ENCODE measurements at places on chromosomes 5 and 9.

DNA sequence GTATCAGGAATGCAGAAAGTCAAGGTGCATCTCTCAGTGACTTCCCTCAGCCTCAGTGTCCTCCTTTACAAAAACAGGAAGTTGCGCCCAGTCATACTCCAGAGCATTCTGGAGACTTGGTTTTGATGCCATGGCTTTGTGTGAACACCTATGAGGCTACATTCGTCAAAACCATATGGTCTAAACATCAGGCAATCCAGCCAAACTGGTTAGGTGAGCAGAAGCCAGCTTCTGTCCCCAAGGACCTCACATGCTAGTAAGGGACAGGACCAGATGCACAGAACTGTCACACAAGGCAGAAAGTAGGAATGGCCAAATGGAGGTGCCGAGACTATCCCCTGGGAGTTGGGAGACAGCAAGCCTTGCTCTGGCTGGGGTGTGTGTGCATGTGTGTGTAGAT lies 217.2 kb downstream of the MELK start:
- peak; percentile 8 for DNase-seq

DNA sequence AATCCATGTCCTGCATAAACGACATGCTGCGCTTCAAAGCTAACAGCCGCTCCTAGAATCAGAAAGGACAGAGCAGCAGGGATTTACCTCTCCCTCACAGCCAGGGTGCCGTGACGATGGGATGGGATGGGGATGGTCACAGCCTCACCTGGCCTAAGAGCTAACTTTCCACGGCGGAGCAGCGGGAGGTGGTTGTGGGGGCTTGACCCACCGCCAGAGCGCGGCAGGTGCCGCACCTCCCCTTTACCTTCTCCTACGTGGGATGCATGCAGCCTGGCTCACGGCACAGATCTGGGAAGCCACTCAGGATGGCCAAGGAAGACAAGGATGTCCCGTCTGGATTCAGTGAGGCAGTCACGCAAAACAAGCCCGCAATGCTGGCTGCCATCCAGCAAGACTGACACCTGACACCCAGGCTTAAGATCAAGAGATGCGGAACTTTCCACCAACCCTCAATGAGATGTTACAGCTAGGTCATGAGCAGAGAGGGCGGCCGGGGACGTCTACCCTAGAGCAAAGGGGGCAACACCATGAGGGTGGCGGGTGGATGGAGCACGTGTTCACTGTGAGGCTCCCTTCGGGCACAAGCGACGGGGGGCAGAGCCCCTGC lies 5.8 kb downstream of the BRD9 start:
- DNase-seq = no peak

- DNase-seq = no peak
Measured at GRCh38 chr9:105273731-105274130, 29.3 kb downstream of the SLC44A1 start.

DNA sequence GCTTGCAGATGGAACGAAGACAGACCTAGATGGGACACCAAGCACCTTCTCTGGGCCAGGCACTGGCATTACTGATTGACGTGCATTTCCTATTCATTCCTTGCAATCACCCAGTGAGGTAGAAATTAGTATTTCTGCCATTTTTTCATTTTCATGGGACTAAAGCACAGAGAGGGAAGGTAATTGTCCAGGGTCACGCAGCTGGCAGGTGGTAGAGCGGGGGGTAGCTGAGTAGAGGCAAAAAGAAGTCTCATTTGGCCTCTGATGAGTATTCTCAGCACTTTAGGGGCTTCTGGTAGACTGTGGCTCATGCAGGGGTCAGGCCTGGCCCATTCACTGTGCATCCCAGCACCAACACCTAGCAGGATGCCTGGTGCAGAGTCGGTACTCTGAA lies 19.5 kb upstream of the DUSP1 start:
- DNase-seq = no peak

DNA sequence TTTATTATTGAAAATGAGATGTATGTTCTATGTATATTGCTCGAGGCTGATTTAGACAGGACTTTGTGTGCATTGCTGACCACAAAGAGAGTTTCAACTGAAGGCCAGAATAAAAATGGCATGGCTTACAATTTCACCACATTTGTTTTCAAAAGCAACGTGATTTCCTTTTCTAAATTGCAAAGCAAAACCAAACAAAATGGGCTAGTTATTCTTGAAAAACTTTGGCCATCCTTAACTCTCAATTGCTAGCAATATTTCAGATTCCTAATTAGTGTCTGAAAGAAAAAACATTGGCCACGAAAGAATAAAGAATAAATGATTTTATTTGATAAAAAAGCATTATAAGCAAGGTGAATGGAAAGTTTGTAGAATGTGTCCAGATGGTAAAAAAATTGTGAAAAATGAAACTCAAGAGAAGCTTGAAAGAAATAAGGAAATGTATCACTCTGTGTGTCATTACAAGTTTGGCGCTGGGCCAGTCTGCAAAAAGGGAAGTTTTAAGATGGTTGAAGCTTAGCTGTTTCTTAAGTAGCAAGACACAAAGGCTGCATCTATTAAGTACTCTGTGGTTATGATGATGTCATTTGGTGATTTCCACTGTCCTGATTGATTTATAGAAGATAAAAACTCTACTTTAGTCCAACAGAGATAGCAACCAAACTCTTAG lies 89.2 kb upstream of the PRLR start:
- DNase-seq = peak; percentile 90

DNA sequence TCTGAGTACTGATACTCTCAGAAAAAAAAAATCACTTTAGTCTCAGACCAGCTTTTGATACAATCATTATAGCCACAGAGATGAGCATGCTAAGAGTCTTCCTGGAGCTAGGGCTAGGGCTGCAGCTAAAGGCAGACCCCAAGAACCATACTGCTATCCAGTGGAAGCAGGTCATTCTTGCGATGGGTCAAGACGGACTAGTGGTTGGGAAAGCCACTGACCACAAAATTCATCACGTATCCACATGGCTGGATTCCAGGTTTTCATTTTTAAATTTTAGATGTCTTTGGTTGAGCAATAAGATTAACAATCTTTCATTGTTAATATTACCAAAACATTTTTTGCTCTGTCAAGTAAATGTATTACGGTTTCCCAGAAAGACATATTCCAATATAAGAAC lies 598.1 kb downstream of the DNAH5 start:
- DNase-seq = no peak

DNA sequence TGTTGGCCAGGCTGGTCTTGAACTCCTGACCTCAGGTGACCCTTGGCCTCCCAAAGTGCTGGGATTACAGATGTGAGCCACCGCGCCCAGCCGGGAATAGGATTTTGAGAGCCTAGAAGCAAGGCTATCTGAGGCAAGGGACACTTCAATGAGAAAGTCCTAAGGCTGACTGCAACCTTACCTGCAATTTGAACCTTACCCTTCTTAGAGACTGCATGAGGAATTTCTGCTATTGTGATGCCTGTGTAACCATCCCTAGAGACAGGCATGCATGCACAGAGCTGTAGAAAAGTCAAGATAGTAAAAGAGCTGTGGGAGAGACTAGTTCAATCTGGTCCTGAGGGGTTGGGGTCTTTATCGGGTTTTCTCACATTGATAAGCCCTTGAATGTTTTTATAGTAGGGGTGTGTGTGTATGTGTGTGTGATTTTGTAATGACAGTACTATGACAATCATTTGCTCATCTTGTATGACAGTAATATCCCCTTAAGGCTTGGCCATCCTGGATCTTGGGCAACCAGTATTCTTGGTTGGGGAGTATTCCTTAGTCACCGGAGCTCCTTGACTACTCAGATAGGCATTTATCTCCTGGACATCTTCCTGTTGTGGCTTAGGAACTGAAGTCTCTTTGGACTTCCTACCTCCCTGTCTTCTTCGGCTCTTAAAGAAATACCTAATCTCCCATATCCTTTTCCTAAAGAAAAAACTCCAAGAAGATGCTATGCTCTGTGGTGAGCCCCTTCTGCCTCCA lies 11.2 kb downstream of the DNAJB5 start:
- DNase-seq = no peak

GRCh38 chr9:127717766-127718165 lies 1.9 kb downstream of the TTC16 start:
- no peak for DNase-seq

GRCh38 chr5:122608222-122608621 lies 166.7 kb upstream of the SNX2 start:
- no peak for DNase-seq

DNA sequence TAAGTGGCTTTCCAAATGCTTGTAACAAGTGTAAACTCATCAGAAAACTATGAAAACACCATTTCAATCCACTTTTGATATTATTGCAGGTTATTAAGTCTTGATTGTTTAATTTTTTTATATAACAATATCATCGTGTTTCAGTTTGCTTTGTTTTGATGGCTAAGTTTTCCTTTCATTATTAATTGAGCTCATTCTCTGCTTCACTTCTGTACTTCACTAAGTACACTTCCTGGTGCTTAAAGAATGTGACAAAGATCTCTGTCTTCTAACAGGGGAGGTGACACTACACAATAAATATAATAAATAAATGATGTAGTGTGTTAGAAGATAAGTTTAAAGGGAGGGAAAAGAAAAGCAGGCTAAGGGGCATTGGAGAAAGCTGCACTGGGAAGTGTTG lies 13.0 kb upstream of the RAD23B start:
- DNase-seq = no peak

All from KBM-7 (cell line).